ENCODE measurements at places on chromosomes 7 and 10.

- DNase-seq = no peak
Measured at GRCh38 chr7:13117103-13117502, 429.7 kb downstream of the ARL4A start.

DNA sequence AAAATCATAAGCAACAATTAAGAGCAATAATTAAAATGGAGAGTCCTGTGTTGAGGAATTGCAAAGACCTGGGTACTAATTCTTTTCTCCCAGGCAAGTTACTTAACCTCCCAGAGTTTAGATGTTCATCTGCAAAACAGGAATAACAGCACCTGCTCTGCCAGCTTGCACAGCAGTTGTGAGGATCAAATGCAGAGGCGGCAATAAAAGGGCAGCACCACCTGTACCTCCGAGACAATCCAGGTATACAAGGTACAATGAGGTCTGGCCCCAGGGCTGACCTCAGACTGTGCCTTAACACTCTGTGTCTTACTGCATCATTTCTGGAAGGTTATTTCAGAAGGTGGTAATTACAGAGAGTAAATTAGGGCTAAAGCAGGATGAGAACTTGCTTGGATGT, 14.5 kb upstream of the FAM204A start:
- DNase-seq = no peak

DNA sequence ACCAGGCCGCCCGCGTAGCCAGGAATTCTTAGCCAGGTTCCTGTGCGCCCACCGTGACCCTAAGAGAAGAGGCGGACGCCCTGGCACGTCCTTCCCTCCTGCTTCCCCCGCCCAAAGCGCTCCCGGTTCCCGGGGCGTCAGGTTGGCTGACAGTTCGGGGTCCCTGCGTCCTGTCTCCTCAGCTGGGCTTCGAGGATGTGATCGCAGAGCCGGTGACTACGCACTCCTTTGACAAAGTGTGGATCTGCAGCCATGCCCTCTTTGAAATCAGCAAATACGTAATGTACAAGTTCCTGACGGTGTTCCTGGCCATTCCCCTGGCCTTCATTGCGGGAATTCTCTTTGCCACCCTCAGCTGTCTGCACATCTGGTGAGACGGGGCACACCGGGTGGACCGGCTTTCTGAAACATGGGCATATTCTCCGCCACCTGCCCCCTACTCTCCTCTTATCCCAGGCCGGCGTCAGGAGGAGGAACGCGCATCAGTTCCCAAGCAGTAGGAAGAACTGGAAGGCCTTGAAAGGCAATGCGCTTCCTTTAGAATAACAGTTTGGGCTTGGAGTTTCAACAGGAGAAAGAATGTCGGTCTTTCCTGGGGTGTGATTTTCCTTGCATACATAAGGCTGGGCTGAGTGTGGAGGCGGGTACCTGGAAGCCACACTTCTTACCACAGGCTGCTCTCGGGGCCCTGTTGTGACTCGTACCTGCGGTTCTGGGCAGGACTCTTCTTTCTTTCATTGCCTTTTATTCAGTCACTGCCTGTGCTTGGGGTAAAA, 728 bp downstream of the CAV2 start:
- DNase-seq = no peak

GRCh38 chr10:36362257-36362656, 720.2 kb upstream of the FZD8 start:
- DNase-seq = no peak

- DNase-seq = no peak
Measured at GRCh38 chr7:135957627-135958026, 19.5 kb downstream of the MTPN start.

GRCh38 chr7:37757563-37757962, 74.0 kb downstream of the GPR141 start:
- no peak for DNase-seq

- no peak for DNase-seq
Measured at GRCh38 chr7:22286436-22286835, 70.5 kb downstream of the RAPGEF5 start.

GRCh38 chr10:130463876-130464364, 327.7 kb downstream of the GLRX3 start:
- DNase-seq = no peak

GRCh38 chr7:36673703-36674102, 50.6 kb downstream of the AOAH start:
- DNase-seq = no peak

DNA sequence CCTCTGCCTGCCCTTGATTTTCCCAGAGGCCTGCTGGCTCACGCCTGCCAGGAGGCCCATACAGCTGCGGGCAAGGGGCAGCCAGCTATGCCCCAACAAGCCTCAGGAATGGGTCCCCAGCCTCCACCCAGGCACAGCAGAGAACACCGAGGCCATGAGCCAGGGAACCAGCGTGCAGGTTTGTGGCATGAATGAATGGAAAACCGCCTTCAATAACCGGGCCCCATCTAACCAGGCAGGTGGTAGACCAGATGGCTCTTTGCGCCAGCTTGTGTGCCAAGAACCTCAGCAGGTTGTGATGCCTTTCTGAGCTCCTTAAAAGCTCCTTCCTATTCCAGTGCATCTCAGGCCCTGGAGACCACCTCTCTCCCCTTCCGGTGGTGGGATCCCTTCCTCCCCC, 50.2 kb downstream of the ELFN1 start:
- DNase-seq = no peak

- DNase-seq = no peak
Measured at GRCh38 chr7:124881981-124882380, 47.6 kb downstream of the POT1 start.

GRCh38 chr7:69775231-69775771, 177.0 kb downstream of the AUTS2 start:
- no peak for DNase-seq

DNA sequence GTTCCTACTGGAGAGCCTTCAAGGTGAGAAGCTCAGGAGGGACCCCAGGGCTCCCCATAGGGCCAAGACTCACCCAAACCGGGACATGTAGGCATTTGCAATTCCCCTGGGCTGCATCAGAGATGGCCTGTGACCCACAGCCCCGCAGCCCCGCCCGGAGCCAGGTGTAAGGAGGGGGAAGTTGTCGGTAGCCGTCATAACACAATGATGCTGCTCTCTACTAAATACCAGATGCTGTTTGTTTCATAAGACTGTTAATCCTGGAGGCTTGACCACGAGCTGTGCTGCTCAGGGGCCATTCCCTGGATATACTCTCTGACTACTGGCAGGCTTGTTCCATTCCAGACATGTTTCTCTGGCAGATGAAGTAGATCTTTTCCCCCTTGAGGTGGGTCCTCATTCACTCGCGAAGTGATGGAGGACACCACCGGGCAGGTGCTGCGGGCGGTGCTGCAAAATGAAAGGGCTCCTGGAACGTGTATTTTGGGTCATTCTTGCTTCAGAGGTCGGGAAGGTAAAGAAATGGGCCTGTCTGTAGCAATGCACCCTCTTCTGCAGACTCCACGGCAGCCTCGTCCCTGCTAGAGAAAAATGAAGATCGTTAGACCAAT, 61.1 kb downstream of the MKI67 start:
- no peak for DNase-seq

- DNase-seq = no peak
Measured at GRCh38 chr10:85868627-85869499, 497.7 kb downstream of the GRID1 start.

GRCh38 chr10:114340816-114341215, 63.5 kb downstream of the AFAP1L2 start:
- no peak for DNase-seq

DNA sequence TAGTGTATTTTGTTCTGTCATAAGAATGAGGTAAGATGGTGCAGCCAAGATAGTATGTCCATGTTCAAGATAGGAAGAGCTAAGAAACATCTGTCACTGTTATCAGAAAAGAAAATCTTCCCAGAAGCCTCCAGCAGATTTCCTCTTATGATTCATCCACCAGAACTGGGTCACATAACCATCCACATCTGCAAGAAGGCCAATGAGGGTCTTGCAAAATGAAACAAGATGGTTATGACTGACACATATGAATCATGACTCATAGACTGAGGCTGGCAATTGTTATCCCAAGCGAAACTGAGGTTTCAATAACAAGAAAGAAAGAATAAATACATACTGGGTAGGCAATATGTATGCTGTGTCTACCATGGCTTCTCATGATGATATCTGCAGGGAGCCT, 30.3 kb downstream of the CCNJ start:
- no peak for DNase-seq

GRCh38 chr7:129394982-129395914, 39.0 kb upstream of the STRIP2 start:
- no peak for DNase-seq

GRCh38 chr7:100588438-100588837, 2.3 kb downstream of the FBXO24 start:
- no peak for DNase-seq

- no peak for DNase-seq
Measured at GRCh38 chr7:28957751-28958234, 337 bp downstream of the TRIL start.

DNA sequence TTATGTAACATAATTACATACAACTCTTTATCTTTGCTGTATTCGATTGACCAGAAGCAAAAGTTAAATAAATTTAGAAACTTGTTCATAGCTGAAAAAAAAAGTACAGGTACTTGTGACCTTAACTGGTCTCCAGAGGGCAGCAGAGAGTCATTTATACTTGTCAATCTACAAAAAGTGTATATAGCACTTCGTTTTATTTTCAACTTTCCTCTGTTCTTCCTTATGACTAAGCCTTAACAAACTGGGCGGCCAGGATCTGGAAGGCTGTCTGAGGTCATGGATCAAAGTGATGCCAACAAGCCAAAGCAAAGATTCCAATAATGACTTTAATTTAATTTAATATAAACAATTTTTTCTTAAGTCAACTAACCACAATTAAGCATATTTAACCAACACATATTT, 29.8 kb downstream of the C10orf67 start:
- DNase-seq = peak; percentile 34

DNA sequence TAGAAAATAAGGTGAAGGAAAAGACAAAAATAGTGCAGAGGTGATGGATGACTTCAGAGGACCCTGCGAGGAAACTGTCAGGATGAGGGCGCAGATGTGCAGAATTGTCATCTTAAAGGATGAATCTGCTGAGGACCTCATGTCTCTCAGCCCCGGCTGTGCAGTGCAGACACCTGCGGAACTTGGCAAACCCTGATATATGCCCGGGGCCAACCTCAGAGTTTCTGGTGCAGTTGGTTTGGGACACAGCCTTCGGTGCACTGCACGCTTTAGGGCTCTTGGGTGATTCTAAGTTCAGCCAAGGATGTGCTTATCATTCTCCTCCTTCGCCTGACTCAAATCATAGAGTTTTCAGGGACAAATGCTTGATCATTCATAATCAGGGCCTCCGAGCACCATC, 310.1 kb downstream of the TCERG1L start:
- DNase-seq = no peak

DNA sequence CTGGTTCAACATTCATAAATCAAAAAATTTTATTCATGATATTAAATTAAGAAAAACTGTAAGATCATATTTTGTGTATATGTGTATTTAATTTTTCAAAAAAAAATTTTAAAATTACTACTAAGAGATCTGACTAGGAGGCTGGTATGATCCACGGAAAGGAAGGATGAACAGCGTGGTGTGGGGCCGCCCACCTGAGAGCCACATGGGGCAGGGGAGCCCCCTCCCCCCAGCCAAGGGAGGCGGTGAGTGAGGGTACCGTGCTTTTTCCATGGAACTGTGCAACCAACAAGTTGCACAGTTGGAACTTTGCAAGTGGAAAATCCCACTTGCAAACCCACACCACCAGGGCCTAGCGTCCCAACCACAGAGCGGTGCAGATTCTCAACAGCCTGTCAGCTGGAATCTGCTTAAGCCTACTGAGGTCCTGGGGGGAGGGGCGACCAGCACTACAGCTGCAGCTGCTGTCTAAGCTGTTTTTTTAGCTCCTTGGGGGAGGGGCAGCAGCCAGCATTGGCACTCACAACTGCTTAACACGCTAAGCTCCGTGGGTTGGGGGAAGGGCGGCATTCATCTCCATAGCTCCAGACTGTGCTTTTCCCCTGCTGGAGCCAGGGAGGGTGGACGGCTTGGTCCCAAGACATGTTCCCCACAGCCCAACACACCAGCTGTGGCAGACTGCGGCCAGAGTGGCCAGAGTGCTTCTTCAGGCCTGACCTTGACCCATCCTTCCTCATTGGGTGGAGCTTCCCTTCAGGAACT, 94.2 kb upstream of the IGFBP3 start:
- no peak for DNase-seq

GRCh38 chr7:136869991-136870865, 1.8 kb downstream of the CHRM2 start:
- no peak for DNase-seq

DNA sequence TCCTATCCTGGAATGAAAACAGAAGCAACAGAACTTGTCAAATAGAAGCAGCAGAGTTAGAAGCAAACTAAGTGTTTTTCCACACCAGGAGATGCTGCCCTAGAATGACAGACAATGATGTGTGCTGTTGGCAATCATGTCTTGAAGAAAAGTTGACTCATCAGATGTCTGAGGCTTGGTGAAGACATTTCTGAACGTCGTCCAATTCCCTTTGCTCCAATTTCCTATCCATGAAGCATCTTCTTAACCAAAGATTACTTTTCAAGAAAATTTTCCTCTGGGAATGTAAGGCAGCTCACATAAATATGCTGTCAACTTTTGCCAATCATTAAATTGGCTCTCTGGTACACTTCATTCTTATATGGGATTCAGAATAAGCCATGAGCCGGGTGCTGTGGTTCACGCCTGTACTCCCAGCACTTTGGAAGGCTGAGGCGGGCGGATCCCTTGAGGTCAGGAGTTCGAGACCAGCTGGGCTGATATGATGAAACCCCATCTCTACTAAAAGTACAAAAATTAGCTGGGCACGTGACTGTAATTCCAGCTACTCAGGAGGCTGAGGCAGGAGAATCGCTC, 34.6 kb downstream of the MALSU1 start:
- DNase-seq = no peak

DNA sequence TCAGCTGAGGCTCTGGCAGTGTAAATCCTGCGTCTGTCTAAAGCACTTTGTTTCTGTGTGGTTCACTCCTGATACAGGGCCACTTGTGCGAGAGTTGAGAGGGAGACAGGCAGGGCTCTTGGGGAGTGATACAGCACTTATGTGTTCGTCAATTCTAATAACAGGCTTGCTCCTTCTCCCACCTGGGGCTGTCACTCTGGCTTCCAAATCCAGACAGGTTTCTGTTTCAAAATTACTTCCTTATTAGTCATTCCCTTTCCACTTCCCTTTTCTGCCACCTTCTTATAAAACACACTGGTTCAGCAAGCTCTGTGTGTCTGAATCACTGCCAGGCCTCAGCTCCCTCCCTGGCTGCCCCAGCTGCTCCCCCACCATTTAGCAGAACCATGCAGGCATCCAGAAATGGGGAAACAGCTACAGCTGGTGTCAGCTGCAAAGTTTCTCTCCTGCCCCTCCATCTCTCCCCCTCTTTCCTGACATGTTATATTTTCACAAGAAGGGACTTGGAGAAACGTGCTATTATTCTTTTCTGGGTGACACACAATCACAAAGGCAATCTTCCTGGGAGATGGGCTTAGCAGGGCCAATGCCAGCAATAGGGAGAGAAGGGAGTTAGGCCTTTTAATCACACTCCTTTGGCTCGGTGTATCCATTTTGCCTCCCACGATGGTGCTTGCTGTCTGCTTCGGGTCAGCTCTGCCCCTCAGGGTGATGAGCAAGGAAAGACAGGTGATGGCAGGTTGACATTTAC, 58.4 kb upstream of the ZNRF2 start:
- DNase-seq = no peak

GRCh38 chr7:70472601-70473237, 659.2 kb upstream of the GALNT17 start:
- DNase-seq = no peak

GRCh38 chr10:109588259-109588658, 335.1 kb downstream of the XPNPEP1 start:
- DNase-seq = no peak

Measured in CD8-positive, alpha-beta memory T cell (primary cell).